ENCODE measurements at places on chromosomes 2 and 18. TPM values are rescaled to one million over a fixed set of nuclear protein-coding genes. Genes with fewer than 3 reads are reported as not detected.

Gene IMPA2
- total RNA-seq, result 25.1 TPM

Gene TRIM43
- not detected for total RNA-seq

Gene IL36G
- total RNA-seq, result not detected

- no peak overlapping the region for H3K27ac ChIP-seq
- no peak overlapping the region for H3K4me3 ChIP-seq
- H3K27me3 ChIP-seq, result peaks cover 2% of the 10 kb centered on the region
Measured at GRCh38 chr18:49843778-49844625, 30.7 kb upstream of the ACAA2 start.

DNA sequence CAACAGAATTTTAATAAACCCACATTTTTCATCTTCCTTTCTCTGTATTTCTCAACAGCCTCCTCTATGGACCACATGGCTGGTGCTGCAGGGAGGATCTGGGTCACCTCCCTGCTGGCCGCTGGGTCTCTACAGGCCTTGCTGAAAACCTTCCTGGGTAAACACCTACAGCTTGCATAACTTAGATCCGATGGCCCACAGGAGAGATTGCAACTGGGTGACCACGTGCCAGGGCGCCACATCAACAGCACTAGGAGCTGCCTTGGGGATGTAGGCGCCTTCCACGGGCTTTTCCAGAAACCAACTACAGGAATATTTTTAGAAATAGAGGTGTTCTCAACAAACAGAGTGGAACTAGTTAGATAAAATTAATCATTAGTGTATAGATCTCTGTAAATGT lies 19.4 kb downstream of the TMEM18 start:
- DNase-seq, result no peak
- H3K36me3 ChIP-seq, result no peaks in the 10 kb centered on the region
- no peaks in the 10 kb centered on the region for H3K4me1 ChIP-seq
- no peak overlapping the region for H3K27ac ChIP-seq
- H3K4me3 ChIP-seq, result no peak overlapping the region

- peaks cover 11% of the 10 kb centered on the region for H3K36me3 ChIP-seq
- no peaks in the 10 kb centered on the region for H3K27me3 ChIP-seq
- no peak for DNase-seq
- H3K4me3 ChIP-seq, result no peak overlapping the region
- H3K27ac ChIP-seq, result no peak overlapping the region
- no peaks in the 10 kb centered on the region for H3K4me1 ChIP-seq
Measured at GRCh38 chr18:677145-677544, 19.7 kb downstream of the TYMS start.

- H3K27ac ChIP-seq, result no peak overlapping the region
- no peaks in the 10 kb centered on the region for H3K4me1 ChIP-seq
- no peak overlapping the region for H3K4me3 ChIP-seq
- H3K36me3 ChIP-seq, result no peaks in the 10 kb centered on the region
- no peak for DNase-seq
Measured at GRCh38 chr2:228653884-228654283, 472.4 kb upstream of the SPHKAP start.

- H3K27me3 ChIP-seq, result no peaks in the 10 kb centered on the region
- DNase-seq, result no peak
- no peak overlapping the region for H3K4me3 ChIP-seq
- H3K36me3 ChIP-seq, result peaks cover 25% of the 10 kb centered on the region
- H3K27ac ChIP-seq, result peak overlapping the region; percentile 58
- peaks cover 58% of the 10 kb centered on the region for H3K4me1 ChIP-seq
Measured at GRCh38 chr2:33268246-33268831, 208.1 kb upstream of the RASGRP3 start.

GRCh38 chr18:31233621-31234275 lies 71.1 kb upstream of the DSC1 start:
- no peak for DNase-seq
- no peak overlapping the region for H3K4me3 ChIP-seq
- H3K4me1 ChIP-seq, result peaks cover 25% of the 10 kb centered on the region
- peak overlapping the region; percentile 29 for H3K27ac ChIP-seq
- no peaks in the 10 kb centered on the region for H3K27me3 ChIP-seq
- no peaks in the 10 kb centered on the region for H3K36me3 ChIP-seq

GRCh38 chr2:201262718-201263117 lies 2.4 kb downstream of the CASP8 start:
- no peaks in the 10 kb centered on the region for H3K27me3 ChIP-seq
- H3K4me3 ChIP-seq, result no peak overlapping the region
- peaks cover 28% of the 10 kb centered on the region for H3K4me1 ChIP-seq

- no peaks in the 10 kb centered on the region for H3K4me1 ChIP-seq
- H3K27me3 ChIP-seq, result peaks cover 16% of the 10 kb centered on the region
- H3K36me3 ChIP-seq, result no peaks in the 10 kb centered on the region
- no peak overlapping the region for H3K27ac ChIP-seq
- H3K4me3 ChIP-seq, result no peak overlapping the region
- no peak for DNase-seq
Measured at GRCh38 chr18:62634979-62635630, 80.2 kb upstream of the PHLPP1 start.

DNA sequence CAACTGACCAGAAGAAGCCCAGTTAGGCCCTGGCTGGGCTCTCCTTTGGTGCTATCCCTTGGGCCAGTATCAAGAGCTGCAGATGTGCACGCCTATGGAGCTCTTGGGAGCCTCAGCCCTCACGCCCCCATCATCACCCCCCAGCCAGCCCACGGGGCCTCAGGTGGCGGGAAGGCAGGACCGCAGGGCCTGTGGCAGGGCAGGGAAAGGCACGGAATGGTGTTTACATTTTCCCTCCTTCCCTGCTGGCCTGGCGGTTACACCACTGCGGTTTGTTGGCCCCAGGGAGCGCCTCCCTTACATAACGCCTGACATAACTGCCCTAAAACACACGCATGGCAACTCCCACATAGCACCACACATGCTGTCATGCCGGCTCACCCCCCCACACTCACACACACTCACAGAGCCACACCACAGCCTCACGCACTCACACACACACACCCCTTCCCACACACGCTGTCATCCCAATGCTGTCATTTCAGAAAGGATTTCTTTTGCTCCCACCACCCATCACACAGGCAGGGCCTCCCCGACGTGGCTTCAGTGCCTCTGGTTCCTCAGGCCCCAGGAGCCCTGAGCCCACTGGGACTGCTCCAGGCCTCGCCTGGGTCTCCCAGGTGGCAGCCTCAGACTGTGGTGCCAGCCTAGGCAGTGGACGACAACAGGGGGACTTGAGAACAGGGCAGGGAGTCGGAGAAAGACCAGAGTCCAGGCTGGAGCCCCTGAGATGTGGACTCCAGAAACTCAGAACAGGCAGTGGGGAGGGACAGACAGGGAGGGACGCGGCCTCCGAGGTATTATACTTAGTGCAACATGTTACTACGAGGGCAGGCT lies 15.7 kb downstream of the ZFP36L2 start:
- DNase-seq, result no peak
- H3K27me3 ChIP-seq, result no peaks in the 10 kb centered on the region
- peaks cover 7% of the 10 kb centered on the region for H3K4me1 ChIP-seq
- no peaks in the 10 kb centered on the region for H3K36me3 ChIP-seq
- H3K4me3 ChIP-seq, result no peak overlapping the region

Gene SMC6
- total RNA-seq, result 21.0 TPM

DNA sequence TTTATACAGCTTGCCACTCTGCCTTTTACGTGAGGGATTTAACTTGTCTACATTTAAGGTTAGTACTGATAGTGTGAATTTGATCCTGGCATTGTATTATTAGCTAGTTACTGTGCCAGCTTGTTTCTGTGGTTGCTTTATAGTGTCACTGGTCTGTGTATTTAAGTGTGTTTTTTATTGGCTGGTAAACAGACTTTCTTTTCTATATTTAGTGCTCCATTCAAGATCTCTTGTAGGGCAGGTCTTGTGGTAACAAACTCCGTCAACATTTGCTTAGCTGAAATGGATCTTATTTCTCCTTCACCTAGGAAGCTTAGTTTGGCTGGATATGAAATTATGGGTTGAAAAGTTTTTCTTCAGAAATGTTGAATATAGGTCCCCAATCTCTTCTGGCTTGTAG lies 1971.0 kb upstream of the LRRTM1 start:
- no peak for DNase-seq
- H3K27me3 ChIP-seq, result no peaks in the 10 kb centered on the region
- H3K36me3 ChIP-seq, result no peaks in the 10 kb centered on the region
- no peak overlapping the region for H3K27ac ChIP-seq
- H3K4me3 ChIP-seq, result no peak overlapping the region

DNA sequence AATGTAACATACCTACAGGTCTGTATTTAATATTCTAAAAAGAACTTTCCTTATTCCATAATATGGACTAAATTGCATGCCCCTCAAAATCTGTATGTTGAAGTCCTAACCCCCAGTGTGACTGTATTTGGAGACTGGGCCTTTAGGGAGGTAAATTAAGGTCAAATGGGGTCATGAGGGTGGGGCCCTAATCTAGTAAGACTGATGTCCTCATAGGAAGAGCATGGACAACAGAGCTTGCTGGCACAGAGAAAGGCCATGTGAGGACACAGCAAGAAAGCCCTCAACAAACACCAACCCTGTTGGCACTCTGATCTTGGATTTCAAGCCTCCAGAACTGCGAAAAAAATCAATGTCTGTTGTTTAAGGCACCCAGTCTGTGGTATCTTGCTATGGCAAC lies 18.6 kb downstream of the SF3B1 start:
- H3K4me1 ChIP-seq, result peaks cover 10% of the 10 kb centered on the region
- H3K27ac ChIP-seq, result no peak overlapping the region
- H3K4me3 ChIP-seq, result no peak overlapping the region
- H3K27me3 ChIP-seq, result no peaks in the 10 kb centered on the region
- no peak for DNase-seq

GRCh38 chr2:54572636-54573536 lies 116.8 kb downstream of the SPTBN1 start:
- no peaks in the 10 kb centered on the region for H3K27me3 ChIP-seq
- peak overlapping the region; percentile 49 for H3K4me3 ChIP-seq
- H3K36me3 ChIP-seq, result peaks cover 2% of the 10 kb centered on the region
- peak overlapping the region; percentile 97 for H3K27ac ChIP-seq
- H3K4me1 ChIP-seq, result peaks cover 87% of the 10 kb centered on the region
- DNase-seq, result no peak

Gene SRD5A2
- not detected for total RNA-seq

DNA sequence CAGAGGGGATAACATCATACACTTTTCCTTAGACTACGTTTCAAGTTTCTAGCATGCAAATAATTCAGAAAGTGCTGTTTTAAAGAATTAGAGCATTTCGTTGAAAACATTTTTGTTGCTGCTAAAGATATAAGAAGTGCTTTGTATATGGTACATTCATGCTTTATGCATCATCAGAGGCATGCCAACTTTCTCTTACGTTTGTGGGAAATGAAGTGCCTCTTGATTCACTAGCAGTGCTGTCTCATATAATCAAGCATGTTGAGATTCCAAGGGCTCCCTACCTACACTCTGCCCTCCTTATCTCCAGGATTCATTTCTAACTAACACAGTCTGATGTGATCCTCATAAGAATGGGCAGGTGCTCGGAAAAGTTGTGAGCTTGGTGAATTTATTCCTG lies 748.6 kb upstream of the DDX18 start:
- no peaks in the 10 kb centered on the region for H3K27me3 ChIP-seq
- H3K4me1 ChIP-seq, result no peaks in the 10 kb centered on the region
- H3K27ac ChIP-seq, result no peak overlapping the region
- DNase-seq, result no peak

- H3K27me3 ChIP-seq, result no peaks in the 10 kb centered on the region
- H3K4me3 ChIP-seq, result no peak overlapping the region
- peaks cover 21% of the 10 kb centered on the region for H3K4me1 ChIP-seq
Measured at GRCh38 chr2:200738590-200738989, 73.1 kb upstream of the BZW1 start.

- no peak overlapping the region for H3K4me3 ChIP-seq
- peaks cover 42% of the 10 kb centered on the region for H3K4me1 ChIP-seq
- peak overlapping the region; percentile 62 for H3K27ac ChIP-seq
Measured at GRCh38 chr2:203453858-203454451, 81.1 kb downstream of the RAPH1 start.

DNA sequence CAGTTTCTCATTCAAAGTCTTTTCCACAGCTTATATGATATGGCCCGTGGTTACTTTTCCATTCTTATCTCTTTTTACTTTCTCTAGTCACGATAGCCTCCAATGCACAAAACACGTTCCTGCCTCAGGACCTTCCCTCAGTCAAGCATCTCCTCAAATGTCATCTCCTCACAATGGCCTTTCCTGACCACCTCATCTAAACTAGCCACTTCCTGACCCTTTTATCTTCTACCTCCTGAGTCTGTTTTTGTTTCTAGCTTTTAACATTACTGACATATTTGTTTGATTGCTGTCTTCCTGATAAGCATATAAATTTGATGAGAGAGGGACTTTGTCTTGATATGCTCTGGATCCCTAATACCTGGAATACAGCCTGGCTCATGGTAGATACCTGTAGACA lies 7.6 kb downstream of the PGAP1 start:
- no peak overlapping the region for H3K4me3 ChIP-seq
- no peak overlapping the region for H3K27ac ChIP-seq

Gene GPR155
- 15.3 TPM for total RNA-seq

DNA sequence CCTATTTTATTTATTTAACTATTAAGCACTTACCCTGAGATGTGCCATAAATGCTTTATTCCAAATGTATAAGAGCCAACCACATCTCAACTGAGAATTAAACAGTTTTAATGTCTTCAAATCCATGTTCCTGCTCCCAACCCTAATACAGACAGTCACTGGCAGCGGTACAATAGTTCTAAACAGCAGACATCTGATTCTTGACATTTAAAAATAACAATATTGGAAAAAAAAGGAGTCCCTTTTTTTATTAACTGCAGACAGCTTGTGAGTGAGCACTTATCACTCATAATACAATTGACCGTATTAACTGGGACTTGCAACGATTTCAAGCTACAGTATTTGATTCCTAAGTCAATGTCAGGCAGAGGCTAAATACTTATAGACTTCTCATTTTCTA lies 424.6 kb downstream of the TGIF1 start:
- no peak for DNase-seq
- no peak overlapping the region for H3K4me3 ChIP-seq
- H3K27ac ChIP-seq, result no peak overlapping the region
- peaks cover 3% of the 10 kb centered on the region for H3K36me3 ChIP-seq
- peaks cover 5% of the 10 kb centered on the region for H3K4me1 ChIP-seq

DNA sequence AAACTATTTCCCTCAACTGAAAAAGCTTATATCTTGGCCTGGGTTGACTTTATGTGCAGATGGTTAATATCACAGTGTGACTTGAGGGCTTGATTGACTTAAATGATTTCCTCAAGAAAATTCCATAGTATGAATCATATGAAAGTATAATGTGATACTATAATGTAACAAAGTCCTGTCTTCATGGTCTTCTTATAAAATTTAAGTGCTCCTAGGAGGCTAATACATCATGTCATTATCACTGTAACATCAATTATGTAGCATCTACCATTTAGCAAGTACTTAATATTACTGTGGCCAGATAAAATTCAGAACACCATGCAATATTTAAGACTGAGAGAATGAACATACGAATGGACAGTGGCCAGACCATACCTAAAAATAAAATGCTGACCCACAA lies 276.1 kb downstream of the RIT2 start:
- no peaks in the 10 kb centered on the region for H3K4me1 ChIP-seq
- no peaks in the 10 kb centered on the region for H3K36me3 ChIP-seq
- H3K27me3 ChIP-seq, result peaks cover 4% of the 10 kb centered on the region
- no peak overlapping the region for H3K27ac ChIP-seq
- H3K4me3 ChIP-seq, result no peak overlapping the region
- no peak for DNase-seq
